NCI-H1436 (cell line): ENCODE measurements at places on chromosomes 2 and 18.

DNA sequence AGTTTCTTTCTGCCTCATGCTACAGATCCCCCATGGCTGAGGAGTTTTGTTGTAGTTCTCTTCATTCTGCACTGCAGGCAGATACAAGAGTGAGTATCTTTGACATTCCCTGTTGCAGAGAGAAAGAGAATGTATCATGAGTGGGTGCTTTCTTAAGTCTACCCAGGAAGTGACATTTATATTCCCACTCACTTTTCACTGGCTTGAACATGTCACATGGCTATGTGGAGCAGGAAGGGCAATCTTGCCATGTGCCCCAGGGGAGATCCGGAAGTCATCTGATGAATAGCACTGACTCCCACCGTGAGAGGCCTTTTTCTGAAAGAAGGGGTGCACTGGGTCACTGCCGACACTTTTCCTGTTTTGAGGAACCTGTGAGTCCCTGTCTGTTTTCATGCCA lies 66.4 kb upstream of the BOD1L2 start:
- DNase-seq, result no peak

DNA sequence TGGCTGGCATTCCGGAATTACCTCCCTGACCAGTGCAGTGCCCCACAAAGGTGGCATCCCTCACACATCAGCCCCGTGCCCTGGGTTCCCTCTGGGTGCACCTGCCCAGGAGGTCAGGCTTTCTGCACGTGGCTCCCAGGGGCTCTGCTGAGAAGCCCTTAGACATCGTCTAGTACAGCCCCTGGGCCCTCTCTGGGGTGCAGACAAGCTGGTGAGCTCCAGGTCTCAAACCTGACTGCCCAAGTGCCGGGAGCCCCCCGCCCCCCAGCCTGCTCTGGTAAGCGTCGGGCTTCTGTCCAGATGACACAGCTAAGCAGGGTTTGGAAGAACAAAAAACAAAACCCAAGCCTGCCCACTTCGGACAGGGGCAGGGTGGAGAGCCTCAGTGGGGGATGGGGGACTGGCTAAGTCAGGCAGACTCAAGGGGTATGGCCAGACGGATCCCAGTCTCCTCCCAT lies 20.2 kb downstream of the TWIST2 start:
- DNase-seq, result no peak

DNA sequence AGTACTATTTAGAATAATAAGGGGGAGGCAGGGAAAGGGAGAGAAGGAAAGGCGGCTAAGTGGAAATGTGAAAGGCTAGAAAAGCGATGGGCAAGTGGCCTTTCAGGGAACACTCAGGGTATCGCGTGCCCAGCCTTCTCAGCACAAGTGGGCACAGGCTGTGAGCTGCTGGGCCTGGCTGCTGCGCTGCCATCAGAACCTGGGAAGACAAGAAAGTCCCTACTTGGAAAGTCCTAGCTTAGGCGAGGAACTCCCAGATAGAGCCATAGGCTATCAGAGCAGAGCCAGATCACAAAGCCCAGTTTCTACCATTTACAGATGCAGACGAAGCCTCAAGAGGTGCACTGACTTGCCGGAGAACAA lies 9.8 kb upstream of the FZD7 start:
- no peak for DNase-seq

DNA sequence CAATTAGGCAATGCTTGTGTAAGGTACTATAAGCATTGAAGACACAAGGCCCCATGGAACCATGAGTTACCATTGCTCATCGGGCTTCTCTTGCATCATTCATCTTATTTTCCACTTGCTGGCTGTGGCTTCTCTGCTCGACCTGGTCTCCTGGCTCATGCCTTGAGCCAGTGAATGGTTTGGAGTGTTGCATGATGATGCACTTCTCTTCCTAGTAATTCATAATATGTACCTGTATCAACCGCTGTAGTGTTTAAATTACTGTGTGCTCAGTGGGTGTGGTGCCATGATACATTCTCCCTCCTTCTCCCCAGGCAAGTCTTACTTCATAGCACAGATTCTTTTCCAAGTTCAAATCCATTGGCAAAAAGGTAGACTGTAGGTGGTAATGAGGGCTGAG lies 66.8 kb downstream of the ABCA12 start:
- DNase-seq, result no peak

DNA sequence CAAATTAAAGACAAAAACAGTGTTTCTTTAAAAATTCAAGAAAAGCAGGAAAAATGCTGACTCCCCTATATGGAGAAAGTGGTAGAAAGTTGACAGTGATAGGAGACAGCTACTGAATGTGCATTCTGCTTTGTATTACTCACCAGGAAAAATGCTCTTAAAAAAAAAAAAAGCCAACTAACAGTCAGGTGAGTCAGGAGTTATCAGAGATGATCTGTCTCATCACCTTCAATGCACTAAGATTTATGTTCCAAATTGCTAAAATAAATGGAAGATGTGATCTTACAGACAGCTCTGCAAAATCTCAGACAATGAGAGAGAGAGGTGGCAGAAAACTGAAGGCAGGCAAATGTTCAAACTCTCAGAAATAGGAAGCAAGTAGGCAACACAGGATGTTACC lies 47.6 kb upstream of the ZNF521 start:
- DNase-seq, result no peak

- DNase-seq, result no peak
These were observed 80.7 kb downstream of the CCBE1 start for GRCh38 chr18:59616501-59616900.

- DNase-seq, result no peak
These were observed 69.7 kb downstream of the NUP35 start for GRCh38 chr2:183193904-183194303.

- no peak for DNase-seq
These were observed 8.4 kb downstream of the GTF2A1L start for GRCh38 chr2:48626047-48626446.

GRCh38 chr18:23437357-23438045 lies 15.6 kb upstream of the RIOK3 start:
- DNase-seq, result peak; percentile 51

DNA sequence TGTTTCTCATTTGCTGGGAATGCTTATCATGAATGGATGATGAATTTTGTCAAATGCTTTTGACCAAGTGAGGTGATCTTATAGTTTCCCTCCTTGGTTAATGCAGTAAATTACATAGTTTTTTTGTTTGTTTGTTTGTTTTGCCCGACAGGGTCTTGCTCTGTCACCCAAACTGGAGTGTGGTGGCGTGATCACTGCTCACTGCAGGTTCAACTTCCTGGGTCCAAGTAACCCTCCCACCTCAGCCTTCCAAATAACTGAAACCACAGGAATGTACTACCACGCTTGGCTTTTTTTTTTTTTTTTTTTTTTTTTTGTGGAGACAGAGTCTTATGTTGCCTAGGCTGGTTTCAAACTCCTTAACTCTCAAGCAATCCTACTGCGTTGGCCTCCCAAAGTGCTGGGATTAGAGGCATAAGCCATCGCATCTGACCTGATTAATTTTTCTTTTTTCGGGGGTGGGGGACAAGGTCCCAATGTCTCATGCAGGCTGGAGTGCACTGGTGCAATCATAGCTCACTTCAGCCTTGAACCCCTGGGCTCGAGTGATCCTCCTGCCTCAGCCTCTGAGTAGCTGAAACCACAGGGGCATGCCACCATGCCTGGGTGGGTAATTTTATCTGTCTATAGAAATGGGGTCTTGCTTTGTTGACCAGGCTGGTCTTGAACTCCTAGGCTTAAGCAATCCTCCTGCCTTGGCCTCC lies 48.6 kb downstream of the SMAD2 start:
- DNase-seq, result no peak

DNA sequence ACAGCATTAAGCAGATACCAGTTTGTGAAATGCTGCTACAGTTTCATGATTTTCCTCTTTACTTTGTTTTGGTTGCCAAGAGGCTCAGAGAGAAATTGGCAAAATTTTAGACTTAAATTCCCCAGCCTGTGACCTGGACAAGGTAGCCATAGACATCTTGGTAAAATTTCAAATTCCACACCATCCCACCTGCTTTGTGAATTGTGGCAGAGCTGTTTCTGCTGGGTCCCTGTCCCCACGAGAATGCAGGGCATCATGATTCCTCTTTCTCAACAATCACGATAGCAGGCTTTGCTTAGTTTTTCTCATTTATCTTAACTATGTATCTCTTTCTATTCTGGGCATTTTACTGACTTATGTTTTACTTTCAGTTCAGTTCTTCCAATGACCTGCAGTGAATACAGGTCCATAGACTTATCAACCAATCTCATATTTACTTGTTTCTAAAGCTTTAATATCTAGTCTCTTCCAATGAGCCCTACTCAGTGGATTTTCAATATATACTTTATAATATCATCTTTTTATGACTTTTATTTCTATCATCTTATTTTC lies 351.6 kb downstream of the SOCS6 start:
- no peak for DNase-seq

GRCh38 chr2:33013684-33014110 lies 66.9 kb downstream of the LTBP1 start:
- DNase-seq, result no peak

DNA sequence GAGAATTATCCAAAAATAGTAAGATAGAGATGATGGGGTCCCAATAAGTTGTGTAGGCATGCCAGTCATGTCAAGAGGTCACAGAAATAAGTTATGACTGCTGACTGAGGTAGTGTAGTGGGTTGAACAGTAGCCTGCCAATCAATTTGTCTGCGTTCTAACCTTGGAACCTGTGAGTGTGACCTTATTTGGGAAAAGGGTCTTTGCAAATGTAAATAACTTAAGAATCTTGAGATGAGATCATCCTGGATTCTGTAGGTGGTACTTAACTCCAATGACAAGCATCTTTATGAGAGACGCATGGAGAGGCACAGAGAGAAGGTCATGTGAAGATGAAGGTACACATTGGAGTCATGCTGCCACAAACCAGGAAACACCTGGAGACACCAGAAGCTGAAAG lies 31.0 kb downstream of the ACVR1 start:
- DNase-seq, result no peak

- DNase-seq, result no peak
These were observed 104.2 kb downstream of the CRIM1 start for GRCh38 chr2:36459725-36460137.

GRCh38 chr2:29025711-29026110 lies 44.6 kb downstream of the TOGARAM2 start:
- no peak for DNase-seq

DNA sequence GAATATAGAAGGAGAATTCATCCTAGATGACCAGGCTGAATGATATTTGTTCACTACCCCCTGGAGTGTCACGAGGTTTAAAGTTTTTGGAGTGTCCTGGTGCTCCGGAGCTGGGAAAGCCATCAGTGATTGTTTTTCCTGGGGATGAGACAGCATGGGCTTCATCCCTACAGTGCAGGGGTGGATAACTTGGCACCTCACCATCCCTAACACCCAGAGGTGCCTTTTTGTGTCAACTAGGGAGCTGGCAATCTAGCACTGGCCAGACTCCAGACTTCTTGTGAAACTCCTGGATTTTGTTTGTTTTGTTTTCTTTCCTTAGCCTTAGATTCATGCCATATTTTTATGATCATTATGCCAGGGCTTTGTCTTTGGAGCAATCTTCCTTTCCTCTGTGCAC lies 164.8 kb downstream of the PRKCE start:
- DNase-seq, result no peak

GRCh38 chr18:3177902-3178687 lies 41.7 kb downstream of the MYOM1 start:
- DNase-seq, result no peak

DNA sequence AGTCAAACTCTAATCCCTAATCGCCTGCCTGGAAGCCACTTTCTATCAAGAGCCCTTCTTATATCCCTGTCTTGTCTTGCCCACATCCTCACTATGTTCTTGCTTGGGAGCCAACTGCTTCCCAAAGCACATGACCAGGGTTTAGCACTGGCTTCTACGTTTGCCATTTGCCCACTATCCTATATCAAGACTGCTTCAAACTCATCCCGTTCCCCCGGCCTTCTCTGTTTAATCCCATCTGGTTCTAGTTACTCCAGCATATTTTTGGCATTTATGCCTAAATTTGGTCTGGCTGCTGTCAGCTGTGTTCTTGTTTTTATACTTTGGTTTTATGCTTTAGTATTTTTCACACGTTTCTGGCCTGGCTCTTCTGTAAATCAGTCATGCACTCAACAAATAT lies 40.2 kb downstream of the POLR1A start:
- DNase-seq, result no peak

DNA sequence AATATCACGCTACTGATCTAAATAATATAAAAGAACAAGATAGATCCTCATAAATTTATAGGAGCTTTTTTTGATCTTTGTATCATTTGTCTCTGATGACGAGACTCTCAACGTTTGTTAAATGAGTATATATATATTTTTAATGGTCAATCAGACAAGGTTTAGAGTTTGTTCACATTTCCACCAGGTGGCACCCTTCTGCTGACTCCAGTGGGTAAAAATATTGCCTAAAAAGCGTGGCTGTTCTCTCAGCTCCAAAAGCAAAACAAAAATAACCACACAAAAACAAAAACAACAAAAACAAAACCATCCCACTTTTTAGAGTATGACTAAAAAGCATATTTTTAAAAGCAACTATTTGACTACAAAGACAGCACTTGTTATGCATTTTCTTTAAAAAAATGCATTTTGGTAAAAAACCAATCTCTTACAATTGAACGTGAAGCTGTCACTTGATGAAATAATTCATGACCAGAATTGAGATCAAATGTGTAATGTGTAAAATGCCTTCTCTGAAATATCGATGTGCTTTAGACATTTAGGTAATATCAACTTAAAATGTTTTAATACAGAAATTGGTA lies 723.2 kb downstream of the DPP10 start:
- DNase-seq, result peak; percentile 35

DNA sequence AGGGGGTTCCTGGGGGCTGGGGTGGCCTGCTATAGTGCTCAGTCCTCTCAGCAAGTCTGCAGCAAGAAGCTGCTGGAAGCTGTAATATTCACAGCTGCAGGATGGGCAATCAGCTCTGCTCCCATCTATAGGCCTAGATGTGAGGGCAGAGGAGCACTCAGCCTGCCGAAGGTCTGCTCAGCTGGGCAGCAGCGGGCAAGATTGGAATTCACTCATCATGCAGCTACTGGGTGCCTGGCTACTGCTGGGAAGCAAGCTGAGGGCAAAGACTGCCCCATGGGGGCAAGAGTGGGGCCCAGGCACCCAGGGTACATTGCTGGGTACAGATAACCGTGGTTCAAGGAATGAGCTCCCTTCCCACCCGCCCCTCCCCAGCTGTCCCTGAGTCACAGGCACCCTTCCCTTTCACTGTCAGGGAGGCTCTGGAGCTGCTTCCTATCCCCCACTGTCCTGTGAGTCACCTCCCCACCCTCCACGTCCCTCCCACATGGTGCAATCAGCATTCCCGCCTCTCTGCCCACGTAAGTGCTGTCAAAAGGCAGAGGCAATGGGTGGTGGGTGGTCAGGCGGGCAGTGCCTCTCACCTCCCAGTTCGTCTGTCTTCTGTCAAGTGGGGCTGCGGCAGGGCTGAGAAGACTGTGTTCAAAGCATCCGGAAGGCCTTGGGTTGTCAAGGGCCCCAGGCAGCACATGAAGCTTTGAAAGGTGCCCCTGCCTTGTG lies 169.2 kb downstream of the TRIM43 start:
- no peak for DNase-seq
